ENCODE measurements at places on chromosomes 2 and 18. TPM values are rescaled to one million over a fixed set of nuclear protein-coding genes. Genes with fewer than 3 reads are reported as not detected.

DNA sequence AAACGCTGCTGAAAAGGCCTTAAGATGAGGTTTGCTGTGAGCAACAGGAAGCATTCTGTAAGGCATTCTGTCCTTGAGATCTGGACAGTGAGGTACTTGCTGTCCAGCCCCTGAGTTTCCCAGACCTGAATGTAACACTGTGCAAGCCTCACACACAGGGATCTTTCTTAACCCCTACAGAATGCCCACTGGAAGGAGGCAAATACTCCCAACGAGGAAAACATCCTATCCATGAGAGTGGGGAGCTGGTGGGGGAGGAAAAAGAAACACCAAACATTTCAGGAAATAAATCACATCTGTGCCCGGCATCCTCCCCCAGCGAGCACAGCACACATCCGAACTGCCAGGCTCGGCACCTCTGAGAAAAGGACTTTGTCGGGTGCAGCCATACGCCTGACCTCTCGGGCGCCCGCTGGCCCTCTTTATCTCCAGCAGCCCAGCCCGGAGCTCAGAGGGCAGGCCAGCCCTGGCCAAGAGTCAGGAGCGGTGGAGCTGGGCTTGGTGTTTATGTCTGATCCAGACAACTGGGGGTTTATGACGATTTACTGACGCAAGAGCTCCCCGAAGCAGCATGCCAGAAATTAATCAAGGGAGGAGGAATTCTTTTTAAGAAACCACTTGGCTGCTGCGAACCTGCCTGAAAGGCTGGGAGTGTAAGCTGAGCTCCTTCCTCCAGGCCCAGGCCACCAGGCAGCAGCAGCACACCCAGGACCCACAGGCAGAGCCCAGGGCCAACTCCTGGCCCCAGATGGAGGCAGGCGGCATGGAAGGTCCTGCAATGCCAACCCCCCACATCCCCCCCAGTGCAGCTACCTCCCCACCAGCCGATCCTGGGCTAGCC, 72.2 kb downstream of the HDAC4 start:
- DNase-seq = no peak

- no peak for DNase-seq
These were observed 3.4 kb downstream of the SFXN5 start for GRCh38 chr2:73068147-73068546.

DNA sequence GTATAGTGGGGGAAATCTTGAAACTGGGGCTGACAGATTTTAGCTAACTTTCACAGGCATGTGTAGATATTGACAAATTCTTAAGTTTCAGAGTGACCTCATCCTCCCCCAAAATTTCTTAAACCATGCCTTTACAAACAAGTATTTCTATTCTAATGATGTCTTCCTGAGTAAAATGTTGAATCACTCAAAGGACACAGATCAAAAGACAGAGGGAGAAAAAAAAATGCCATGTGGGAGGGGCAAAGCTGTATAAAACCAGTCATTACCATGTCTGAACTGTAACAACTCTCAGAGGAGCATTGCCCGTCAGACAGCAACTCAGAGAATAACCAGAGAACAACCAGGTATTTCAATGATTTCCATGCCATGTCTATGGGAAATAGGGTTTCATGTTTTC, at the start of gene SERPINB2:
SERPINB2 (plus strand) TSS at position 282 of the 400 bp plus-strand sequence. CDS start 3,740 bp downstream, outside the sequence.
- DNase-seq = no peak

DNA sequence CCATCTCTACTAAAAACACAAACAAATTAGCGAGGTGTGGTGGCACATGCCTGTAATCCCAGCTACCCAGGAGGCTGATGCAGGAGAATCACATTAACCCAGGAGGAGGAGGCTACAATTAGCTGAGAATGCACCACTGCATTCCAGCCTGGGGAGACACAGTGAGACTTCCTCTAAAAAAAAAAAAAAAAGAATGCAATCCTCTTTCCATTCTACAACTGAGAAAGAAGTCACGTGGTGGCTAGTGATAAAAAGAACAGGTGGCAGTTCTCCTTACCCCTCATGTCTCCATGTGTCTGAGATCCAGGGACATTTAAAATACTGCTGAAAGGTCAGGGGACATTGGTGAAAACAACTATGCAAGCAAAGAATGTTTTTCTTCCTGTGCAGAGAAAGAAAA, 24.4 kb upstream of the GPR39 start:
- no peak for DNase-seq

DNA sequence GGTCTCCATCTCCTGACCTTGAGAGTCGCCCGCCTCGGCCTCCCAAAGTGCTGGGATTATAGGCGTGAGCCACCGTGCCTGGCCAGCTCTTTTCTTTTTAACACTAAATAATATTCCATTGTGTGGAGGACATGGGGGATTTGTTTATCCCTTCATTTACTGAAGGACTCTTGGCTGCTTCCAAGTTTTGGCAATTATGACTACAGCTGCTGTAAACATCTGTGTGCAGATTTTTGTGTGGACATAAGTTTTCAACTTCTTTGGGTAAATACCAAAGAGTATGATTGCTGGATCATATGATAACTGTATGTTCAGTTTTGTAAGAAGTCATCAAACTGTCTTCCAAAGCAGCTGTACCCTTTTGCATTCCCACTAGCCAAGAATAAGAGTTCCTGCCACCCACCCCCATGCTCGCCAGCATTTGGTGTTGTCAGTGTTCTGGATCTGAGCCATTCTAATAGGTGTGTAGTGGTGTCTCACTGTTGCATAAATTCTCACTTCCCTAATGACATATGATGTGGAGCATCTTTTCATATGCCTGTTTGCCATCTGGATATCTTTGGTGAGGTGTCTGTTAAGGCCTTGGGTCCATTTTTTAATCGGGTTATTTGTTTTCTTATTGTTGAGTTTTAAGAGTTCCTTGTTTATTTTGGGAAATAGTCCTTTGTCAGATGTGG, 52.2 kb downstream of the TNFRSF11A start:
- no peak for DNase-seq

DNA sequence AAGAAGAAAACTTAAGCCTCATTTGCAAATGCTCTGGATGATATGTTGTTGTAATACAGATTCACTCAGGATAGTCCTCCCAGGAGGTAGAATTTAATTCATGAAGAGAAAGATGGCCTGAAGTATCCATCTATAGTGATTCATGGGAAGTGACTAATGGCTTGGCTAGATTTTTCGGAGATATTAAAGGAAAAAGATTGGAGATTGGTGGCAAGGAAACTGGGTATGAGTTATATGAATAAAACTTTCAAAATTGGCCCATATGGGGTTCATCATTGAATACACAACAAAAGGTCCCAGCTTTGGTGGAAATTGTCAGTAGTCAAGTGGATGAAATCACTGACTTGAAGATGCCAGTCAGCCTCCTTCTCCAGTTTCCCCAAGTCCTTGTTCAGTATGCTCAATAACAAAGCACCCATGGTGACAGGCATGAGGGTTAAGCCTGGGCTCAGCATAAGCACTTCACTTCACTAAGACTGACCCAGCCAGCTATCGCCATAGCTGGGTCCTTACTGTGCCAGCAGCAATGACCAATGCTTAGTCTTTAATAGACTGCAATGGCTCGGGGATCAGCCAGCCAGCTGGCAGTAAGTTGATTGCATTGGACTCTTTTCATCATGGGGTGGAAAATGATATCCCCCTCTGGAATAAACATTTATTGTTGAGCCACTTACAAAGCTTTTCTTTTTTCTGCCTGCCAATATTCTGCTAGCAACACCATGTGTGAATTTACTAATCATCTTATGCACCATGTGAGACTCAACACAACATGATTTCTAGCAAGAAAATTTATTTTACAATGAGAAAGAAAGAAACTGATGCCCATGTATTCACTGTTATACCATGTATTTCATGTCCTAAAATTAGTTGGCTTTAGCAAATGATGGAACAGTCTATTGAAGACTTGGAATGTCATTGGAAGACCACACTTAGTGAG, 176.6 kb upstream of the TACR1 start:
- DNase-seq = no peak

DNA sequence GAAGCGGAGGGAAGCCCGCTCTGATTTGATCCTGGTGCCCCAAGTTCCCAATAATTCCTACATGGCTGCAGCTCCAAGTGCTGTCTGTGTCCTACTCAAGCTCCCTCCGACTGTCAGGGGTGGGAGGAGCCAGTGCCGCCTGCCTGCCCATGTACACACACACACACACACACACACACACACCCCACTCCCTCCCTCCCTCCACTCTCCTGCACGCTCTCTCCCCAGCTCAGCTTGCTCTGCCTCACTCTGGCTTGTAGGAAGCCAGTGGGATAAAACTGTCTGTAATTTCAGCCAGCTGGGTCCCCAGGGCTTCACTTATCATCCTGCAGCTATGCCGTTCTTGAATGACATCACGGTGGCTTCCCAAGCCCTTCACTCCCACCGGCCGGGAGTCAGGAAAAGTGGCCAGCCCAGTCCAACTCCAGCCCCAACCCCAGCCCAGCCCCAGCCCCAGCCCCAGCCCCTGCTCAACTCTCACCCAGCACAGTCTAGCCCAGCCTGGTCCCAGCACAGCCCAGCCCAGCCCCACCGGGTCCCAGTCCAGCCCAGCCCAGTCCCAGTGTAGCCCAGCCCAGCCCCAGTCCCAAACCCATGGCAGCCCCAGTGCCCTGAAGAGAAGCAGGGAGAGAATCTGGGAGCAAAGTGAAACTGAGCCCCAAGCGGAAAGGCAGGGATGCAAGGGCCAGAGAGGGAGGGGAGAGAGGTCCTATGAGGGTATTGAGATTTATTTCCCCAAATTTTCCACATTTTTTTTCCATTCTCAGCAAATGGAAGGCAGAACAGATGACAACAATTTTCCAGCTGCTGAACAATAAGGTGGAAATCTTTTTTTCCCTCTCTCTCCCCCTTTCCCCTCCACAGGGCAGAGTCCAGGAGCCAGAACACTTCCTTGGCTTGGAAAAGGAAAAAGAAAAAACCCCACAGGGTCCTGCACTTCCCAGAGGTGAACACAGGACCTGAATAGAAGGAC, 144.0 kb downstream of the TNS1 start:
- peak; percentile 22 for DNase-seq

- no peak for DNase-seq
These were observed 38.0 kb downstream of the PTRHD1 start for GRCh38 chr2:24754985-24755705.

GRCh38 chr2:42974169-42974720, 181.9 kb upstream of the HAAO start:
- DNase-seq = no peak

GRCh38 chr18:6616981-6617380, 112.5 kb upstream of the ARHGAP28 start:
- no peak for DNase-seq

DNA sequence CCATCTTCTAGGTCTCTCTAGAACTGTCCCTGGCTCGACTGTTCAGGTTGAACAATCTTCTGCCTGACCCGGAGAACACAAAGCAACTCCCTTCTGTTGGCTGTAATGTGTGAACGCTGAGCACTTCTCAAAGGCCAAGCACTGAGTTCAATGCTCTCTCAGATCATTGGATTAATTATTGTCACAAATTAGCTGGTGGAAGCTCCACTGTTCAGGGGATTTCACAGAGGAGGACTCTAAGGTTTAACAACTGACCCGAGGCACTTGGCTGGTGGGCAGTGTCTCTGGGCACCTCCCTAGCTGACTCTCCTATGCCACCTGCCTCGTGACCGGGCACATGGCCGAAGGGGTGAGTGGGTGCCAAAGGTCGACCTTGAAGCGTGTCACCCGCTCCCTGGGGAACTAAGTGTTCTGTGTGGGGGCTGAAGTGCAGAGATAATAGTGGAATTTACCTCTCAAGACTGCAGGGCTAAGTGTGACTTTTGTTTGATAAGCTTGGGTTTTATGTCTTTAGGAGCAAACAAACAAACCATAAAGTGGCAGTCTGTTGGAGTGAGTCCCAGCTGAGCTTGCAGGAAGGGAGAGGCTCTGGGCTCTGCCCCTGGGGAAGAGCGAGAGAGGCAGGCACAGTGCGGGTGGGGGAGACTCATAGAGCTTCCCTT, 64.8 kb downstream of the BCL2L11 start:
- no peak for DNase-seq

- no peak for DNase-seq
These were observed 580.6 kb upstream of the VRK2 start for GRCh38 chr2:57465967-57466366.

DNA sequence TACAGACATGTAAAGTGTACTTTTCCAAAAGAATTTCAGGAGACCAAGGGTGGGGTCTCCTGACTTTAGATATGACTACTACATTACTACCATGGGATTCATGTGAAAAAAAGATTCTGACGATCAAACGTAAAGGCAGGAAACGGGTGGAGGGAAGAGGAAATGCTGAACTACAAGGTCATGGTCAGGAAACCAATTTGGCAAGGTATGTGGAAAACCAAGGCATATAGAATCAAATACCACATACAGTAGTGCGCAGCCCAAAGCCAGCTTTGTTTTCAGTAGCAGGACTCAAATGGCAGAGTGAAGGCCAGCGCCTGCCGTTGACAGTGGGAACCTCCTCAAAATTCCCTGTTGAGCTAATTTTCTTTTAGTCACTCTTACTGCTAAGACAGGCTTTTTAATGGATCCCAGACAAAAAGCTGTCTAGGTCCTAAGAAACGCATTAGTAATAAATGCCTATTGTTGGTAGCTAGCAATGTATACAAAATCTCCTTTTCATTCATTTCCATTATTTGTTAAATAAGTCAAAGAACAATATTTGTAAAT, 57.6 kb upstream of the SERTAD2 start:
- no peak for DNase-seq

GRCh38 chr18:14089781-14090180, 42.5 kb downstream of the ZNF519 start:
- DNase-seq = no peak

- no peak for DNase-seq
These were observed 119.3 kb upstream of the IL1R2 start for GRCh38 chr2:101872480-101872879.

DNA sequence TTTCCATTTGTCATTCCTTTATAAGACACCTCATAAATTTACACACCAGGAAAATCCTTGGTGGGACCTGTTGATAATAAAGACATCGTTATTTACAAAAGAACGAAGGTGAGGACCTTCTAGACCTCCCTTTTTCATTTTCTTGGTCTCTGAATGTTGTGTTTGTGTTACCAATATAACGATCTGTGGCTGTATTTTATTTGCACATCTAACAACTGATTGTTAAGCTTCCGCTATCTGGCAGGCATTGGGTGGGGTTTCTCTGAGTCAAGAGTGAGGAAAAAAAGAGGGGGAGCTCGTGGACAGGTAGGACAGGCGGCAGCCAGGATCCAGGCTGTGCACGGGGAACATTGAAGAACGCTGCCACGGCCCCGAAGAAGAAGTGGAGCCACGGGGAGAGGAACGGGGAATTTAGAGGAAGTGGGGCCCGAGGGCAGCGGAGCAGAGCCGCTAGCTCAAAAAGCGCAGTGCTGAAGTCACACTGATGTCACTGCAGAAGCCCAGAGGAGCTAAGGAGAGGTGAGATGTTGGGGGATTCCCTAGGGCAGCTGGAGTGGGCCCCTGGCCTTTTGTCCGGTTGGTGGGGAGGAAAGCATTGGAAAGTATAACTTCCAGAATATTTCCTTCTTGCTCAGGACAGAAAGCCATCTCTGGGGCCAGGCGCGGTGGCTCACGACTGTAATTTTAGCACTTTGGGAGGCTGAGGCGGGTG, 20.9 kb upstream of the DNMT3A start:
- no peak for DNase-seq

NTSR2 gene
- not detected for total RNA-seq

TOGARAM2 gene
- total RNA-seq = 0.98 TPM

ST8SIA3 gene
- 8.9 TPM for total RNA-seq

CCDC138 gene
- 27.3 TPM for total RNA-seq

CELF4 gene
- total RNA-seq = 4.6 TPM

DSG1 gene
- not detected for total RNA-seq

POTEE gene
- 3.3 TPM for total RNA-seq

LINC00305 gene
- 1.6 TPM for total RNA-seq

COL3A1 gene
- total RNA-seq = 30.4 TPM

DNAJC5G gene
- total RNA-seq = not detected

GPR17 gene
- total RNA-seq = not detected

CTNNA2 gene
- 10.2 TPM for total RNA-seq

PMAIP1 gene
- 4.6 TPM for total RNA-seq

Data from progenitor cell of endocrine pancreas (in vitro differentiated cells).